Stimulated activated naive CD4-positive, alpha-beta T cell (primary cell): ENCODE measurements at places on chromosomes 12 and 14.

- peak; percentile 39 for DNase-seq
Measured at GRCh38 chr12:121467638-121468498, 68.0 kb downstream of the RNF34 start.

DNA sequence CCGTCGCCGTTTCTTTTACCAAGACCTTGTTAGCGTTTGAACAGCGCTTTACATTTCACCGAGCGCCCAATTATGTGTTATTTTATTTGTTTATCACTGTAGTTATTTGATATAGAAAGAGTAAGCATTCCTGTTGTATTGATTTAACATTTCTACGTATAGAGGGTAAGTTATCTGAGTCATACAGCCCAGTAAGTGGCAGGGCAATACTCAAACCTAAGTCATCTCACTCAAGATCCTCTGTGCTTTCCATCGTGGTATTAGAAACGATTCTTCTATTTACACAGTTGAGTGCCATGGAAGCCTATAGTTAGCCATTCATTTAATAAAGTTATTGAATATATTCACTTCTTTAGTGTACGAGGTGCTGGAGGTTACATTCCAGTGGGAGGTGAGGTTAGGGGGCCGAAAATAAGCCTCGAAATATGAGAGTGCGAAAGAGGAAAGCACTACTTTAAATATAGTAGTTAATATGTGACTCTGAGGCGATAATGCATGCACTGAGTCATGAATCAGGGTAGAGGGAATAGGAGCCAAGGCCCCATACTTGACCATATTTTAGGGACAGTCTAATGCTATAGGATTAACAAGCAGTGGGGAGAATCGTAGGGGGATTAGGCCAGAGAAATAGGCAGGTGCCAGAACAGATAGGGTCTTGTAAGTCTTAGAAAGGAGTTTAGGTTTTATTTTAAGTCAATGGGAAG lies 629 bp downstream of the RAD51AP1 start:
- DNase-seq = no peak

GRCh38 chr14:94031161-94031882 lies 5.2 kb downstream of the OTUB2 start:
- DNase-seq = no peak

GRCh38 chr12:127928615-127929571 lies 338.1 kb upstream of the TMEM132C start:
- no peak for DNase-seq

- no peak for DNase-seq
Measured at GRCh38 chr12:12600659-12601058, 11.0 kb upstream of the CREBL2 start.

GRCh38 chr14:70107309-70107708 lies 81.4 kb downstream of the SLC8A3 start:
- DNase-seq = no peak

DNA sequence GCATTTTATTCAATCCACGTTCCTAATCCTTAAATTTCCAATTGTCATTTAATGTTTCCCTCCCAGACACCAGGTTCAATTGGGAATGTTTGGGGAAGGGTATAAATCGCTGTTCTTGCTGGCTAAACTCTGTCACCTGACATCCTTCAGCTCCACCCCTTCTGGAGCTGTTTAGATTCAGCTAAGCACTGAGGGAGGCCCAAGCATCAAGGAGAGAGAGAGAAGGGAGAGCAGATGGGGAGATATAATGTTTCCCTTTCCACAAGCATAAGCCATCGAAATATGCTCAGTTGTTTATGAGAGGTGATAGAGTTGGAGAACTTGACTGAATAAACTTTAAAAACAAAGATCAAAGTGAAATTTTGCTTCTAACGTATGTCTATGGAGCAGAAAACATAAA lies 1.8 kb downstream of the ABCC9 start:
- no peak for DNase-seq

DNA sequence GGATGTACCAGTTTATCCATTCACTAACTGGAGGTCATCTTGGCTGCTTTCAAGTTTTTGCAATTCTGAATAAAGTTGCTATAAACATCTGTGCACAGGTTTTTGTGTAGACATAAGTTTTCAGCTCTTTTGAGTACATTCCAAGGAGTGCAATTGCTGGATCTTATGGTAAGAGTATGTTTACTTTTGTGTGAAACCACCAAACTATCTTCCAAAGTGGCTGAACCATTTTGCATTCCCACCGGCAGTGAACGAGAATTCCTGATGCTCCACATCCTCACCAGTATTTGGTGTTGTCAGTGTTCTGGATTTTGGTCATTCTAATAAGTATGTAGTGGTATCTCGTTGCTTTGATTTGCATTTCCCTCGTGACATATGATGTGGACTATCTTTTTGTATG lies 150.5 kb upstream of the BCL2L14 start:
- no peak for DNase-seq

DNA sequence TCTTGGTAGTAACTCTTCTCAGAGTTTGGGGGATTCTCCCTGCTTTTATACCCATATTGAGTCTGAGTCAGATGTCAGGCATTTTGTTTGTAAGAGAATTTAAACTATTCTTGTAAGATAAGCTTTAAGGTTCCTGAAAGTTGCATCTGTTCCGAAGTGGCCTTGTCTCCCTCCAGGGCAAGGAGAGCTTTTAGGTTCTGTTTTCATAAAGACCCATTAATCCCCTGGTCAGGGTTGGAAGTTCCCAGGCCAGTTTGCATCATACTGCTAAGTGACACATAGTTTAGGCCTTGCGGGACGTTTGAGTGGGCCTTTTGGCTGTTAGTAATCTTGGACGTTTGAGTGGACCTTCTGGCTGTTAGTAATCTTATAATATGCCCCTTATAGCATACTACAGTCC lies 396.7 kb downstream of the NPAS3 start:
- no peak for DNase-seq

DNA sequence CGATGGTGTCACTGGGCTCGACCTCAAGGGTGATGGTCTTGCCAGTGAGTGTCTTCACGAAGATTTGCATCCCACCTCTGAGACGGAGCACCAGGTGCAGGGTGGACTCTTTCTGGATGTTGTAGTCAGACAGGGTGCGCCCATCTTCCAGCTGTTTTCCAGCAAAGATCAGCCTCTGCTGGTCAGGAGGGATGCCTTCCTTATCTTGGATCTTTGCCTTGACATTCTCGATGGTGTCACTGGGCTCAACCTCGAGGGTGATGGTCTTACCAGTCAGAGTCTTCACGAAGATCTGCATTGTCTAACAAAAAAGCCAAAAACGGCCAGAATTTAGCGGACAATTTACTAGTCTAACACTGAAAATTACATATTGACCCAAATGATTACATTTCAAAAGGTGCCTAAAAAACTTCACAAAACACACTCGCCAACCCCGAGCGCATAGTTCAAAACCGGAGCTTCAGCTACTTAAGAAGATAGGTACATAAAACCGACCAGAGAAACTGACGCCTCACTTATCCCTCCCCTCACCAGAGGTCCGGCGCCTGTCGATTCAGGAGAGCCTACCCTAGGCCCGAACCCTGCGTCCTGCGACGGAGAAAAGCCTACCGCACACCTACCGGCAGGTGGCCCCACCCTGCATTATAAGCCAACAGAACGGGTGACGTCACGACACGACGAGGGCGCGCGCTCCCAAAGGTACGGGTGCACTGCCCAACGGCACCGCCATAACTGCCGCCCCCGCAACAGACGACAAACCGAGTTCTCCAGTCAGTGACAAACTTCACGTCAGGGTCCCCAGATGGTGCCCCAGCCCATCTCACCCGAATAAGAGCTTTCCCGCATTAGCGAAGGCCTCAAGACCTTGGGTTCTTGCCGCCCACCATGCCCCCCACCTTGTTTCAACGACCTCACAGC lies 717 bp downstream of the UBC start:
- DNase-seq = no peak

DNA sequence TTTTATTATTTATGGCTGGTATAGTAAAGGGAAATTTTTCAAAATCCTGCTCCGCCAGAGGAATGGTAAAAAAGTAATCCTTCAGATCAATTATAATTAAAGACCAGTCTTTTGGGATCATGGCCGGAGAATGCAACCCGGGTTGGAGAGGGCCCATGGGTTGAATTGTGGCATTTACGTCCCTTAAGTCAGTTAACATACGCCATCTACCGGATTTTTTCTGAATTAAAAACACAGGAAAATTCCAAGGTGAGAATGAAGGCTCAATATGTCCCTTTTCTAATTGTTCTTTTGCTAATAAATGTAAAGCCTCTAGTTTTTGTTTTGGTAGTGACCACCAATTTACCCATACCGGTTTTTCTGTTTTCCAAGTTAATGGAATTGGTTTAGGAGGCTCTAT lies 602.8 kb downstream of the ALG10 start:
- DNase-seq = no peak

GRCh38 chr12:128695697-128696096 lies 128.1 kb downstream of the SLC15A4 start:
- no peak for DNase-seq

GRCh38 chr12:51361161-51362016 lies 14.9 kb upstream of the CELA1 start:
- no peak for DNase-seq

GRCh38 chr12:34363050-34363673 lies 340.9 kb downstream of the ALG10 start:
- DNase-seq = no peak

- no peak for DNase-seq
Measured at GRCh38 chr14:30272848-30273832, 285.8 kb upstream of the G2E3 start.

DNA sequence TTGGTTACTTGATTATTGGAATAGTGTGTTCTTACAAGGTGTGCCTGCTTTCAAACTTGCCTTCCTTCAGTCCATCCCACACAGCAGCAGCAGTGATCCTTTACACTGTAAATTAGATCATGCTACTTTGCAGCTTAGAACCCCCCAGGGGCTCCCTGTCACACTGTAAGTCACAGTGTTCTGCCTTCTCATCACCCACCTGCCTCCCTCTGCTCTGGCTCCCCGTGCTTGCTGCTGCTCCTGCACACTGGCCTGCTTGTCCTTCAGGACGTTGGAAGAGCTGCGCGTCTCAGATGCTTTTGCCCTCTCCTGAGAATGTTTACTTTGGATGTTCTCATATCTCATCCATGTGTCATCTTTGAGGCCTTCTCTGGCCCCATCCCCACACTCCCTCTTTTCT lies 27.3 kb downstream of the ZC3H14 start:
- no peak for DNase-seq

GRCh38 chr12:43132291-43132690 lies 419.7 kb downstream of the ADAMTS20 start:
- DNase-seq = no peak

GRCh38 chr14:65560340-65561027 lies 148.0 kb downstream of the FUT8 start:
- no peak for DNase-seq

DNA sequence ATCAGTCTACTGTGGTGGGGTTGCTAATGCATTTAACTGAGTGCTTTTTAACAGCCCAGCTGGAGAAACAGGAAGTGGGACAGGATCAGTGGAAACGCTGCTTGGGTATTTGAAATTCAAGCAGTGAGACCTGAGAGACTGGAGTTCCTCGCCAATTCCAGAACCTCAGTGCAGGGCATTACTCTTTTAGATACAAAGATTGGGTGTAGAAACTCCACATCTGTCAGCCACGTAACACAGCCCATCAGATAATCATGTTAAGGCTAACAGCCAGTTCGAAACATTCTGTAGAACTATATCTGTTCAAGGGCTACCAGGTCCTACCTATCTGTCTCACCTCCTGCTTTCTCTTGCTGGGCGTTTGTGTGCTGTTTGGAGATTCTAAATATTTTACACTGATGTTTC lies 45.5 kb downstream of the RAD52 start:
- DNase-seq = no peak

DNA sequence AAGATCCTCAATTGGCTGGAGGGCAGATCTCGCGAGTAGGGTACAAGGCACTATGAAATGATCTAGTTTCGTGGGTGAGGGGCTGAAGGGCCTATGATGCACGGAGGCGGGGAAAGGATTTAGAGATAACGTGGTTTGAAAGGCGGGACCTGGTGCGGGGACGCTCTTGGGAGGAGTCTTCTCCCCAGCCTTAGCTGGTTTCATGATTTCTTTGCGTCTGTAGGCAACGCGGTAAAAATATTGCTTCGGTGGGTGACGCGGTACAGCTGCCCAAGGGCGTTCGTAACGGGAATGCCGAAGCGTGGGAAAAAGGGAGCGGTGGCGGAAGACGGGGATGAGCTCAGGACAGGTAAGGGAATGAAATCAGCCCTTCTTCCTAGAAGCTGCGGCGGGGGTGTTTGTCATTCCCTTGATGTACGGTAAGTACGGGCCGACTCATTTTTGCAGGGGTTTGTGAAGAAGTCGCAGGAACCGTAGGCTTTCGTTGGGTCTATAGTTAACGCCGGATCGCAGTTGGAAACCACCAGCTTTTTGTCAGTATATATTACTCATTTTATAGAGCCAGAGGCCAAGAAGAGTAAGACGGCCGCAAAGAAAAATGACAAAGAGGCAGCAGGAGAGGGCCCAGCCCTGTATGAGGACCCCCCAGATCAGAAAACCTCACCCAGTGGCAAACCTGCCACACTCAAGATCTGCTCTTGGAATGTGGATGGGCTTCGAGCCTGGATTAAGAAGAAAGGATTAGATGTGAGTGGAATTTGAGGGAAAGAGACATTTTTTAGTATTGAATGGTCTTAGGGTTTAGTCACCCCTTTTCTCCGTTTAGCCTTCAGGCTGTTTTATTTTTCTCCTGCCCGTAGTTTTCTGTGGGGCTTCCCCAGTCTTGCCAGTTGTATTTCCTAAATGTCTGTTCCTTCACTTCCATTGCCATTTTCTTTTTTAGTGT lies 602 bp downstream of the APEX1 start:
- DNase-seq = no peak

DNA sequence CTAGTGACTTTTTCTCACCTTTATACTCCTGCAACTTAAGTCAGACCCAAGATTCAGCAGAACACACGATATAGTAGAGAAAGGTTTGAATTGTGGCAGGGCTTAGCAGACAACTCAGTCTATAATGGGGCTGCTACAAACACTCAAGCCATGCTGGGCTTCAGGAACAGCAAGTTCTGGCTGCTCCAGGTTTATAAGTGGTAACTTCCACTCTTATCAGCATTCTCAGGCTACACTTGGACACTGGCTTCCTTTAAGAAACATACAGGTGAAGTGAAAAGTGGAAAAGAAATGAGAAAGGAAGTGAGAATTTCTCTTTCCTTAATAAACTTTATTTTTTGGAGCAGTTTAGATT lies 21.7 kb downstream of the PLEKHD1 start:
- DNase-seq = no peak

DNA sequence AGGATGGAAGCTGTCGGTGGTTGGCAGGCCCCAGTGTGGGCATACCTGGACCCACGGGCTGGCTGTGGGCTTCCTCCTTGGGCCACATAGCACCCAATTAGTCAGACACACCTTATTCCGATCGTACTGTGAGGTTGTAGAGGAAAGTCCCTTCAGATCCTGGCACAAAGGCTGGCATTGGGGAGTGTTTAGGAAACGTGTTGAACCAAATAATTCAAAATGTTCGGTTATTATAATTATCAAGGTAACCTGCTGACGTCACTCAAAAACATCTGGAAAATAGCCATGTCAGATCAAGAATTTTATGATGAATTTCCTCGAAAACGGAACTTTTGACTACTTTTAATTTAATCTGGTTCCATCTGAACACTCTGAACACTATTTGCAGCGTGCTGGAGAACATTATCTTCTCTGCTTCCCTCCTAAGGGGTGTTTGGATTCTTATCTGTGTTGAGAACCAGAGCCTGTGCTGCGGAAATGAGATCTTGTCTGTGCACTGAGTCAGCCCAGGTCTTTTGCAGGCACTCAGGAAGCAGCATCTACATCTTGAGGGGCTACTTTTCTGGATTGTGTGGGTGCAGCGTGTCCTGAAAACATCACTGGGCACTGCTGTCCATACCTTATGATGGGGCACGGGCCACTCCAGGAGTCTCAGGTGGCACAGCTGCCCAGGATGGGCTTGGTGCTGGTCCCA lies 100.3 kb downstream of the SLC25A47 start:
- no peak for DNase-seq

- DNase-seq = no peak
Measured at GRCh38 chr12:59699421-59700152, 103.8 kb downstream of the SLC16A7 start.
